H7 (cell line): ENCODE measurements at places on chromosomes 5 and 9. TPM values are rescaled to one million over a fixed set of nuclear protein-coding genes. Genes with fewer than 3 reads are reported as not detected.

The DAB2IP gene
- total RNA-seq, result 24.1 and 34.6 TPM in 2 replicates

The CHSY3 gene
- 0.55 and 1.1 TPM in 2 replicates for total RNA-seq

The COL27A1 gene
- 10.5 and 10.8 TPM in 2 replicates for total RNA-seq

The PCDHGB3 gene
- 0.26 TPM in 1 of 2 replicates, not detected in the other for total RNA-seq

The MARCOL gene
- total RNA-seq, result not detected in 2 replicates

The ZFP37 gene
- 2.7 and 6.6 TPM in 2 replicates for total RNA-seq

The TOR4A gene
- total RNA-seq, result 21.3 and 23.2 TPM in 2 replicates

The SGCD gene
- total RNA-seq, result 0.04 TPM in 1 of 2 replicates, not detected in the other

The BTF3 gene
- 347 and 420 TPM in 2 replicates for total RNA-seq

The IFNB1 gene
- total RNA-seq, result not detected in 2 replicates

The GABRA1 gene
- 0.76 and 1.4 TPM in 2 replicates for total RNA-seq

The COL5A1 gene
- 10.1 and 11.3 TPM in 2 replicates for total RNA-seq
